ENCODE measurements at places on chromosomes 16 and 17.

DNA sequence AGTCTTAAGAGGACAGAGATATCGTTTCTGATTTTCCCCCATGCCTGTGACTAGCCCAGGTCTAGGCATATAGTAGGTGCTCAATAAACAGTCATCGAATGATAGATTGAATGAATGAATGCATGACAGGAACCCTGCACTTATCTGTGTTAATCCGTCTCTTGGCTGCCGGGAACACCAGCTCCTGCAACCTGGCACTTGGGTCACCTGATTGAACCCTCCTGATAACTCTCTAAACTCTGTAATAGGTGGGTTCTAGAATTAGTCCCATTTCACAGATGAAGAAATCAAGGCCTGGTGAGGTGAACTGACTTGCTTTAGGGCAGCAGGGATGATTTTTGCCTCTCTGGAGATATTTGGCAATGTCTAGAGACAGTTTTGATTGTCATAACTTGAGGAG, 43.7 kb downstream of the ABCC1 start:
- no peak for DNase-seq

- DNase-seq = peak; percentile 48
Measured at GRCh38 chr17:10683853-10684252, 13.5 kb downstream of the SCO1 start.

DNA sequence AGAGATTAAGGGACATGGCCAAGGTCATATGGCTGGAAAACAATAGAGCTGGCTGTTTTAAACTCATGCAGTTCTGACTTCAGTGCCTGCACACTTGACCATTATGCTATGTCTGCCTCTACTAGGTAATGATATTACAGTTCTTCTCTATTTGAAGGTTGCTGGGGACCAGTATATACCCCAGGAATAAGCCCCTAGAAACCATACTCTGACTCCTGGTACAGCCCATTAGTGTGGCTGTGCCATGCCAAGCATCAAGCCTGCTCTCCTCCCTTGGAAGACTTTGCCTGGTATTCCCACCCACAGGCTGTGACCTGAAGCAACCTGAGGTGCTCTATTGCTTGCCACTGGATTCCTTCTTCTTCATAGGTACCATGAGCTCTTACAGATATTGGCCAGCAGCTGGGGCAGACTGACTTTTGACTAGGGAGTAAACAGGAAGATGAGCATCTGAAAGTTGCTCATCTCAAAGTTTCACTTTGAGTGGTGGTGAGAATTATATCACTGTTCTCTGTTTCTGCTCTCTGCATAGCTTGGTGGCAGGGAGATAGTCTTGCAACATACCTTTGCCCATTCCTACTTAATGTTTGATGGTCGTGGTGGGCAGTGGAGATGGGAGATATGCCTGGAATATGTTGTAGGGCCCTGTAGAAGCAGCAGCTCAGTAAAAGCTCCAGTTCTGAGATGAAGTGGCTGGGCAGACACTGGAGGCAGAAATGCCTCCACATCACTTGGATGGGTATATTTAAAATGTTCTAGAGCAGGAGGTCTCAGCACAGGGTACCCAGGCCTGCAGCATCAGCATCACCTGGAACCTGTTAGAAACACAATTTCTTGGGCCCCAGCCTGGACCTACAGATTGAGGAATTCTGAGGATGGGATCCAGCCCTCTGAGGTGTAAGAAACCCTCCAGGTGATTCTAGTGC, 274.7 kb downstream of the HS3ST4 start:
- DNase-seq = no peak

DNA sequence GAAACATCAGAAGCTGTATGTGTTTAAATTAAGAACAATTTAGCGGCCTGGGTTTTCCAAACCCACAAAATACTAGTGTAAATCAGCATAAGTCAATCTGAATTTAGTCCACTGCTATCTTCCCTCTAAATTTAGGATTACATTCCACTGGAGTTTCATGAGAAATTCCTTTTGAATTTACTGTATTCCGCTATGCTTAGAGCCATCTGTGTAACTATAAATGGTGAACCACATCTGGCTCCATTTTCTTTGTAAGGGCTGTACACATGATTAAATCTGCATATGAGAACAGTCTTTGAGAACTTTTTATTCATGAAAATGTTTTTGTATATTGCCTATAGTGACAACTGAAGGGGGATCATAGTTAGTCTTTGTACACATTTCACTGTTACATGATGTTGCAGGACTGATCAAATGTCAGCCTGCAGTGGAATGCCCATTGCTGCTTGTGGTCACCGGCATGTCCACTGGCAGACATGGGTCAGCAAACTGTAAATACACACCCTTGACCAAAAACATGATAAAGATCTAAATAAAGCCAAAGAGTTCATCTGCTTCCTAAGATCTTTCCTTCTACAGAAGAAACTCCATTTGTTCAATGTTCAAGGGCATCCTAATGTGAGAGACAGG, 36.8 kb downstream of the RPGRIP1L start:
- DNase-seq = peak; percentile 73

- DNase-seq = no peak
Measured at GRCh38 chr17:81346908-81347349, 48.3 kb upstream of the BAHCC1 start.

All from fibroblast of gingiva (primary cell).